ENCODE measurements at places on chromosomes 4 and X. TPM values are rescaled to one million over a fixed set of nuclear protein-coding genes. Genes with fewer than 3 reads are reported as not detected.

The ADGRL3 gene
- total RNA-seq, result not detected

The FGF13 gene
- total RNA-seq, result not detected

The RBM41 gene
- total RNA-seq, result 15.4 TPM

The MTTP gene
- not detected for total RNA-seq

GRCh38 chr4:118158763-118159375, 124.6 kb downstream of the NDST3 start:
- H3K4me1 ChIP-seq, result peaks cover 17% of the 10 kb centered on the region
- DNase-seq, result no peak
- H3K27ac ChIP-seq, result no peak overlapping the region
- no peak overlapping the region for H3K4me3 ChIP-seq
- peaks cover 12% of the 10 kb centered on the region for H3K36me3 ChIP-seq

GRCh38 chr4:5511791-5512190, 196.6 kb downstream of the EVC2 start:
- DNase-seq, result no peak
- H3K27me3 ChIP-seq, result no peaks in the 10 kb centered on the region
- H3K4me1 ChIP-seq, result no peaks in the 10 kb centered on the region
- H3K27ac ChIP-seq, result no peak overlapping the region
- no peak overlapping the region for H3K4me3 ChIP-seq

Data from activated T-helper 2 cell treated with anti-CD3 and anti-CD28 coated beads, Interferon-gamma antibody, Interleukin-2, Interleukin-4, amounts not matched to agents 10 μg/mL and 5 μg/mL and 100 μg/mL, durations not matched to agents 14 hours and 24 hours and 36 hours (primary cell).